ENCODE measurements at places on chromosomes 11 and 22.

- DNase-seq = no peak
Measured at GRCh38 chr11:59866397-59866796, at the start of gene TCN1. TSS of gene TCN1 (minus strand) at chr11:59866487. CDS start at chr11:59866470, 17 bp downstream.

DNA sequence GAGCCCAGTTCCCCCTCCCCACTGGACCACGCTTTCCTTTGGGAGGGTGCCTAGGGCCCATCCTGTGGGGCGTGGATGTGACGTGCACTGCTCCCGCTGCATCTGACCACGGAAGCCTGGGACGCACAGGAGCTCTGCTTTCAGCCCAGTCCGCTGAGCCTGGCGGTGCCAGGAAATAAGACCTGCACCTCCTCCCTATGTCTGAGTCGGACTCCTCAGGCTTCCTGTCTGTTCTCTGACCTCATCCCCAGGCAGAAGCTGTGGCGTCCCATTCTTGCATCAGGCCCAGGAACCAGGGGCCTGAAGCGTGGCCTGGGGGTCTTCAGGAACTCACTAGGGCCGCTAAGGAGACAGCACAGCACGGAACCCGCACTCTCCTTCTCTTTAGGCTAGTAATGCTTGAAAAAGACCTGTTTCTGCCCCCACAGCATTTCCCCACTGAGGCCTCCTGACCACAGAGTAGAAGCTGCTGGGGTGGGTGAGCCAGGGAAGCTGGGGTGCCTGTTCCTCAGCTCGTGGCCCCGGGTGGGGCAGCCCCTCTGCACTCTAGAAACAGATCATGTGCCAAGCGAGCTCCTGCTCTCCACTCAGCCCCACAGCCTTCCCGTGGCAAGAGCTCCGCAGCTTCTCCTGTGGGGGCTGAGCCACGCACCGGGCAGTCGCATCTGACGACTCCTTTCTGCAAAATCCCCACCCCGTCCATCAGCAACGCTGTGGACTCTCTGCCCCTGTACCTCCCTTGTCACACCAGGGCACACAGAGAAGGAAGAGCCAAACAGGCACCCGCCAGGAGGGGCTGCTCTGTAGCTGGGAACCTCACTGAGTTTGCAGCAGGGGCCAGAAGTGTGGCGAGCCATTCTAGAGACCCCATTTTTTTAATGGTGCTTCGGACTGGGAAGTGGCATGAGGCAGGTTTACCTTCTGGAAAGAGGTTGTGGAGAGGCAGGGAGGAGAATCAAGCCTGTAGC lies 22.6 kb downstream of the MOV10L1 start:
- DNase-seq = no peak

GRCh38 chr11:57482782-57483561 lies 22.6 kb downstream of the RTN4RL2 start:
- DNase-seq = peak; percentile 70

GRCh38 chr11:1927026-1927847 lies 7.7 kb downstream of the TNNT3 start:
- DNase-seq = no peak

- no peak for DNase-seq
Measured at GRCh38 chr11:78057462-78058055, 6.1 kb upstream of the THRSP start.

DNA sequence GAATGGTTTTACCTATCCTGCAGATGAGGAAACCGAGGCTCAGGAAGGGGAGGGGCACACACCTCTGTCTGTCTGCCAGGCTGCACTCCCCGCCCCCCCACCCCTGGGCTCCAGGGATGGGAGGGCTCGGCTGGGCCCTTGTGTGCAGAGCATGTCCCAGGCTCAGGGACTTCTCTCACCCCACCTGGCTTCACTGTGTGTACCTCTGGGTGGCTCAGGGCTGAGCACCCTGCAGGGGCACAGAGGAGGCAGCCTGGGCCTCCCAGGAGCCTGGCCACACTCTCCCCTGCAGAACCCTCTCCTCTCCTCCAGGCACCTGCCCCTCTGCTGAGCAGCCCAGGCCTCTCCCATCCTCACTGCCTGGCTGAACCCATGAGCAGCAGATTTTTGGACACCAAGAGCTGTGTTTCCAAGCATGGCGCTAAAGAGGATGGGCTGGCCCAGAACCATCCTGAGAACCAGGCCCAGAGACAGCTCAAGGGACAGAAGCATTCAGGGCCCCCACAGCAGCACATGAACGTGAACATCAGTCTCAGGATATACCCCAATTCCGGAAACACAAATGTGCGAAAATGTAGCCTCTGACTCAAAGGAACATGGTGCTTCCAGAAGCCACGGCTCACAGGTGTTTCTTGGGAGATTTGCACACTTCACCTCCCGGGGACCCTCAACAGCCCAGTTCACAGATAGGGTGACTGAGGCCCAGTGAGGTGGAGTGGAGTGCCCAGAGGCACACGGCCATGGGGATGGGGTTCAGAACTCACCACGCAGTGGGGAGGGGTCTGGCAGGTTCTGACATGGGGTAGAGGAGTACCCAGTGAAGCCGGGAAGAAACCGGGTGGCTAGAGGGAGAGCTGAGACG lies 10.5 kb downstream of the EMID1 start:
- DNase-seq = no peak

DNA sequence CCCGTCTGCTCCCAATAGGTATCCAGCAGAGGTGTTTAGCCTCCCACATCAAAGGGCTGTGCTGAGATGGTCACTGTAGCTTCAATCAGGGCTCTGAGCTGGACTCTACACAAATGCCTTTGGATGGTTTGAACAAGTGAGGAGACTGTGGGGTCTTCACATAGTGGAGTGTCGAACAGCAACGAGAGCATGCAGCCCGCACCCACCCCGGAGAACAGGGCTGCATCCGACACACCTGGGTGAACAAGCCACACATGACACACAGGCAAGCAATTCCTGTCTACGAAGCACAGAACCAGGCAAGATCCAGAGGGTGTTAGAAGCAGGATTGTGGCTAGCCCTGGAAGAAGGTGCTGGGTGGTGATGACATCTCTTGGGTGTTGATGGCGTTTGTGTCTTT lies 58.0 kb upstream of the FGF3 start:
- no peak for DNase-seq

DNA sequence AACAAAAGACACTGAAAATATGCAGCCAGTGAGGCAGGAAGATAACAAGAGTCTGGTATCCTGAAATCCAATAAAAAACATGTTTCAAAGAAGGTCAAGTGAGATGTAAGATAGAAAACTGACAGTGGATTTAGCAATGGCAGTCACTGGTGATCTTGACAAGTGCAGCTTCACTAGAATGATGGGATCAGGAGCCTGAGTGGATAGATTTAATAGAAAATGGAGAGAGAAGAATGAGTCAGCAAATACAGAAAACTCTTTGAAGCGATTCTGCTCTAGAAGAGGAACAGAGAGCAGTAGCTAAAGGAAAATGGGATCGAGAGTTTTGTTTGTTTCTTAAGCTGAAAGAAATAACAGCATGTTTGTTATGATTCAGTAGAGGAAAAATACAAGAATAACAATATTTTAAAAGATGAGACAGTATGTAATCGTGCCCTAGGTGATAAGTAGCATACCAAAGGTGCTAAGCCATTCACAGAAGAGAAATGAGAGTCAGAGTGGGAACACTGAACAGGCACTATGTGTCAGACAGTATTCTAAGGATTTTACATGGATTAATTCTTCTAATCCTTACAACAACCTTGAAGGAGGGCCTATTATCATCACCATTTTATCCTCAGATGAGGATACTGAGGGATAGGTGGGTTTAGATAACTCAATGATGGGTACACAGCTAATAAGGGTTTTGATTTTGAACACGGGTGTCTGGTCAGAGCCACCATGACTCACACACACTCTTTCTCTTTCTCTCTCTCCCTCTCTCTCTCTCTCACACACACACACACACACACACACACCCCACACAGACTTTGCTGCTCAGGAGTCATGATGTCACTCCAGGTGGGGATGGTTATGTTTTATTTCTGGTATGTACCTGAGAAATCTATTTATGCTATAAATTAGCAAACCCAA lies 36.3 kb downstream of the MRE11 start:
- DNase-seq = no peak

GRCh38 chr11:89420981-89421380 lies 70.2 kb downstream of the NOX4 start:
- no peak for DNase-seq

DNA sequence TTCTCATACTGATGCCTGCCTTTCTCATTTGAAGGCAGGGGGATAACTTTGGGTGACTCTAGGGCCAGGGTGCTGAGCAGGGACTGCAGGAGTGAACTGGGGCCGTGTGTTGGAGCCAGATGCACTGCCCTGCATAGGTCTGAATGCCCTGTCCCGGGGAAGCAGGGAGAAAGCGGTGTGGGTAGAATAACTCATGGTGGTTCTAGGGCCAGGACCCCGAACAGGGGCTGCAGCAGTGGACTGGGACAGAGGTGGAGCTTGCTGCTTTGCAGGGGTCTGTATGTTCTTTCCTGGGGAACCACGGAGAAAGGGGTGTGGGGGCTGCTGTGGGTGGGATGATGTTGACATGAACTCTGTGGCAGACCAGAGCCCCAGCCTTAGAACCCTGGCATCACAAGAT lies 52.9 kb downstream of the GAB4 start:
- DNase-seq = no peak

GRCh38 chr11:16184588-16184987 lies 171.8 kb downstream of the SOX6 start:
- DNase-seq = no peak

GRCh38 chr11:10443721-10444235 lies 11.3 kb upstream of the AMPD3 start:
- DNase-seq = no peak

DNA sequence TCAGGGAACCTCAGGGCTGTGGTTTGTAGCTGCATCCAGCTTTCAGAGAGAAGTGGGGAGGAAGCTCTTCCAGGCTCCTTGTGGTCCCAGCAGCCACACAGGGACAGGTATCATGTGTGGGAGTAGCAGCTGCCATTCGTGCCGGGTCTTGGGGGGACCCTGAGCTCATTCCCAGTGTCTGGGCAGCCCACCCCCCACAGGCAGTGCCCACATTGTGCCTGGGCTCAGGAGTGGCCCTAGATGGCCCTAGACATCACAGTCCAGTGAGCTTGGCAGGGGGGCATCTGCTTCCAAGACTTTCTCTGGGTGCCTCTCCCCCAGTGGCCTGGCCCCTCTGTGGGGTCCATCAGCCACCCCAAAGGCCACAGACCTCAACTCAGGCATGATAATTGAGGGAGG lies 619.7 kb downstream of the BRD1 start:
- no peak for DNase-seq

- DNase-seq = no peak
Measured at GRCh38 chr22:17218341-17218740, 894 bp downstream of the ADA2 start.

- DNase-seq = no peak
Measured at GRCh38 chr11:130424613-130425140, 3.7 kb downstream of the ADAMTS8 start.

DNA sequence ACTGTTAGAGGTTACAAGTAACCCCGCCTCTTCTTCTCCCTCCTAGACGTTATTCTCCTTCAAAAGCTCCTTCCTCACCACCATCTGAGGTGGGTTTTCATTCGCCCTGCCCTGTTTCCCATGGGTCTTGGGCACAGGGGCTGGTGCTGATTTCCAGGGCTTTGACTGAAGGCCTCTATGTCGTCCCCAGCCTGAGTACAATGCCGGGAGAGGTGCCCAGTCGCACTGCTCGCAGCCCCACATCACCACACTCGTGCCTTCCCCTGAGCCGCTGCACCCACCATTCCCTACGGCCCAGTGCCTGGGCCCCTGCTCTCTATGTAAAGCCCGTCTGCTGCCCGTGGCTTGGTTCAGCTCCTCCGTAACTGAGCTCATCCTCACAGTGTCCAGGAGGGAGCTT lies 169.8 kb downstream of the DSCAML1 start:
- no peak for DNase-seq

- DNase-seq = no peak
Measured at GRCh38 chr11:43947815-43948214, 5.4 kb downstream of the C11orf96 start.
